NCI-H2081 (cell line): ENCODE measurements at places on chromosomes 2 and 18.

DNA sequence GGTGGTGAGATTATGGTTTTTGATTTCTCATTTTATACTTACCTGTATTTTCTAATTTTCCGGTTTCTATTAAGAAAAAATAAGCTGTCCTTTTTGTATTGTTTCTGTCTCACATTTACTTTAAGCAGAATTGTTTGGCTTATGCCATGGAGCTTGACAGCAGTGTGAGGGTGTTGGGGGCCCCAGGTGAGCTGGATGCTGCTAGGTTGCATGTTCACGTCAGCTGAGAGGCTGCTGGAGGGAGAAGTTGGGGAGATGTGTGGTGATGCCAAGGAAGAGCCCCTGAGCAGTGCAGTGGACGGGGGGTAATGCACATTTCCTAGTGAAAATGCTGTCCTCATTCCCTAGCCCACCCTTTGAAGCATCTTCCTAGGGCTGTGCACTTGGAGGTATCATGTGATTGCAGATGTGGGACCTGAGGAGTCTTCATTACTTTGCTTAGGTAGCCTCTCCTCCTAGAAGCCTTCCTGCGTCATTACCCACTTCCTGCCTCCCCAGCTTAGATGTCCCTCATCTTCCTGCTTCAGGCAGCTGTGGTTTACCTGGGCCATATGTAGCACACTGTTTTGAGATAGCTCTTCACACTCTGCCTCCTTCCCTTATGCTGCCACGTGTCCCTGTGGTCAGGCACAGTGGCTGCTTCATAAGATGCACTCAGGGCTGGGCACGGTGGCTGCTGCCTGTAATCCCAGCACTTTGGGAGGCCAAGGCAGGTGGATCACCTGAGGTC lies 16.2 kb downstream of the ATG16L1 start:
- no peak for DNase-seq

GRCh38 chr2:47234456-47234855 lies 79.3 kb upstream of the STPG4 start:
- DNase-seq = no peak

DNA sequence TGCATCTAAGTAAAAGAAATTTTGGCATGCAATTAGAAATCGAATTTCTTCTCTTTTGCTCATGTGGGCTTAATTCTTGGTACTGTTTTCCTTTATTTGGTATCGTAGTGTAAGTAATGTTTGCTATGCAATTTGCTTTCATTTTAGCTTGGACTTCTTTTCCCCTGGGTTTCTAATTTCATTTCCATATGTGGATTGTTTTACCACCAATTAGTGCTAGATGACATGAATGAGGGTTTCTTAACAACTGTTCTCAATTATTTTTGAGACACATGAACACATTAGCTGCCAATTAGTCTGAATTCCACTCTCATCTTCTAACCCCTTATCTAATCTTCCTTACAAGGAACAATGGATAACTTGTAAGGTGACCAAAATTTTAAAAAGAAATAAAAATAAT lies 1047.2 kb upstream of the PIK3C3 start:
- DNase-seq = peak; percentile 1

DNA sequence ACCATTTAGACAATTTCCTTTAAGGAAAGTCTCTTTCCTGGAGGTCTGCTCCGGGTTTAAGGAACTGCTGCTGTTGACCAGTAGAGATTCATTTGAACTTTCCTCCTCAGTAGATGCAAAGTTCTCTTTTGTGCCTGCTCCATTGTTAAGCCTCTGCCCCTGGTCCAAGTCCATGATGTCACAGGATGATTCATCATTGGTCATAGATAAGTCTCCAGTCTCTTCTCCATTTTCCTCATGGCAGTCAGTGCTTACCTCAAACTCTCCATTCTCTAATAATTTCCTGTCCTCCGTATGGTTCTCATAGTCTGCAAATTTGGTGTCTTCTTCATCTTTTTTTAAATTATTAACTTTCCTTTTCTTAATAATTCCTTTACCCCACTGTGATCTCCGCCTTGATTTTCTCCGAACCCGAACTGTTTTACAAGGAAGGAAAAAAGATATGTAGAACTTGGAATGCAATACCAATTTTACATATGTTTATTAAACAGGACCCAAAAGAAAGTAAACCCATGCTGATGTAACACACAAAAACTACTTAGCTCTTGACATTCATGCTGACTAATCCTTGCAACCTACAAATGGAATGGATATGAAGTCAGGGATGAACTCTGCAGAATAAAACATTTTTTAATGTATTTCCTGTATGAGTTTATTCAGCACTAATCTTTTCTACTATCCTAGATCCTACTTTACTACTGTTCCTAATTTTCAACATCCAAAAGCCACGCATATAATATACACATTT lies 169.1 kb downstream of the ATAD2B start:
- no peak for DNase-seq

GRCh38 chr2:218745160-218745558 lies 34.5 kb downstream of the TTLL4 start:
- no peak for DNase-seq

GRCh38 chr2:192437653-192438052 lies 242.9 kb upstream of the TMEFF2 start:
- DNase-seq = no peak

GRCh38 chr2:174682007-174682577 lies 82.2 kb downstream of the CHRNA1 start:
- DNase-seq = no peak

- no peak for DNase-seq
These were observed 50.1 kb upstream of the GAREM1 start for GRCh38 chr18:32520771-32521170.

DNA sequence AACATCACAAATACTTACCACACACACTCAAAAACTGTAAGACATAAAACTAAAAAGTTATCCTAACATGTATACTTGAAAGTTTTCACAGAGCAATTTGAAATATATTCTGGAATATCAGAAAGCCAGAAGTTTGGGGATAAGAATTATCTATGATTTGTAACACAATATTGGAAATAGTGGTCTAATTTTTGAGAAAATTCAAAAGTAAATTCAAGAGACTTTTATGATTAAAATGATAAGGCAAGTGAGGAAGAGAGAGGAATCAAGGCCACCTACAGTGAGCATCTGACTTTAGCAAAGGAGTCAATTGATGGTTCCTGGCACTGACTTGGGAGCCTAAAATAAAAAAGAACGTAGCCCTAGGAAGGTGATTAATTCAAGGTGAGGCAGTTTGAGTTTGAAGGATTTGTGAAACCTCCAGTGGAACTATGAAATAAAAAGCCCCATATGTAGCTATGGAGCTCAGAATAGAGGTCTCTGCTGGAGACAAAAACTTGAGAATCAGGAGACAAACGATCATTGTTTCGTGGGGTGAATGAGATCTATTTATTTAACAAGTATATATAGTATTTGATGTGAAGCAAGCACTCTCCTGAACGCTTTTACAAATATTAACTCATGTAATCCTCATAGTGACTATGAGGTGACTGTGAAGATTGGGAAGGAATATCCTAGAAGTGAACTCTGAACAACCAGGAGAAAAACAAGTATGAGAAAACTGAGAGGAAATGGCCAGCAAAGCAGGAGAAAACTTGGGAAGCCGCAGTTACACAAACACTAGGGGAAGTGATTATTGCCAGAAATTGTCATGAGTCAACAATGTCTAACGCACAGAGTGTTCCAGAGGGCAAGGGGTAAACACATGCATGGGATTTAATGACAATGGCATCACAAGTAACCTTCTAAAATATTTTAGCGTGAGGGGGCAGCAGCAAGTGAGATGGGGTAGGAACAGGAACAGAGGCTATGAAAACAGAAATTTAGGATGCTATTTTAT lies 12.8 kb downstream of the TFPI start:
- peak; percentile 45 for DNase-seq

GRCh38 chr2:30545875-30546274 lies 98.8 kb downstream of the LCLAT1 start:
- no peak for DNase-seq

DNA sequence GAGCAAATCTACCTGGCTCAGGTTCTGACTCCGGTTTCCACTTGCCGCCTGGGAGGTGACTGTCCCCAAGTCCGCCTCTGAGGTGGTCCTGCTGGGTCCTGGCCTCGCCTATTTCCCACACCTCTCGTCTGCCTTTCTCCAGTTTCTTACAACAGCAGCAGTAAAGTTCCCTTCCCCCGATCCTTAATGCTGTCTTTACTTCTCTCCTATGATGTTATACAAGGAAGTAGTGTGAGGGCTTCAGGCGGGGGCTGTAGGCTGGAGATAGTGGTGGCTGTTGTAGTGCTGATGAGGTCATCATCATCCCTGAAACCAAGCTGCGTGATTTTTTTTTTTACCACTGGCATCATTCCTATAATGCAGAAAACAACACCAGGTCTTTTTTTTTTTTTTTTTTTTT lies 18.9 kb downstream of the TGIF1 start:
- DNase-seq = no peak
